ENCODE measurements at places on chromosomes 11 and 22.

DNA sequence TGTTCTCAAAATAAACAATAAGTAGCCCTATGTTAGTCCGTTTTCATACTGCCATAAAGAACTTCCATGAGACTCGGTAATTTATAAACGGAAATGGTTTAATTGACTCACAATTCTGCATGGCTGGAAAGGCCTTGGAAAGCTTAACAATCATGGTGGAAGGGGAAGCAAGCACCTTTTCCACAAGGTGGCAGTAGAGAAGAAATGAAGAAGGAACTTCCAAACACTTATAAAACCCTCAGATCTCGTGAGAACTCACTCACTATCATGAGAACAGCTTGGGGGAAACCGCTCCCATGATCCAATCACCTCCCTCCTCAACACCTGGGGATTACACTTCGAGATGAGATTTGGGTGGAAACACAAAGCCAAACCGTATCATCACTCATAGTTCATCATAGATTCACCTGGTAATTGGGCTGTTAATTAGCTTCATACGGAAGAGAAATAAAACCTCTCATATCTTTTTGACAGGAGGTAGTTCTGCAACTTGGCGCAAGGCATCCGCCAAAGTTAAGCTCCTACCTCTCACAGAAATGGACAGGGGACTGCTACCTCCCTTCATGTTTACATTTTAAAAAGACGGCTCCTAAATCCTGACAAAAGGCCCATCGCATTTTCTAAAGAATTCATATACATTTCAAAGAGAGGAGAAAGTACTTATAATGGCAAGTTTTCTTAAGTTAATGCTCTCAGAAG, 49.0 kb downstream of the MUC15 start:
- no peak for DNase-seq

GRCh38 chr22:37781434-37782059, 26.2 kb upstream of the GCAT start:
- DNase-seq = no peak

- no peak for DNase-seq
These were observed 48.5 kb upstream of the MN1 start for GRCh38 chr22:27850000-27850521.

- DNase-seq = no peak
These were observed 166.1 kb downstream of the C11orf91 start for GRCh38 chr11:33534575-33534974.

GRCh38 chr22:23789121-23789520, 2.4 kb downstream of the SMARCB1 start:
- DNase-seq = no peak

GRCh38 chr22:20139391-20140106, 7.9 kb downstream of the ZDHHC8 start:
- DNase-seq = no peak

DNA sequence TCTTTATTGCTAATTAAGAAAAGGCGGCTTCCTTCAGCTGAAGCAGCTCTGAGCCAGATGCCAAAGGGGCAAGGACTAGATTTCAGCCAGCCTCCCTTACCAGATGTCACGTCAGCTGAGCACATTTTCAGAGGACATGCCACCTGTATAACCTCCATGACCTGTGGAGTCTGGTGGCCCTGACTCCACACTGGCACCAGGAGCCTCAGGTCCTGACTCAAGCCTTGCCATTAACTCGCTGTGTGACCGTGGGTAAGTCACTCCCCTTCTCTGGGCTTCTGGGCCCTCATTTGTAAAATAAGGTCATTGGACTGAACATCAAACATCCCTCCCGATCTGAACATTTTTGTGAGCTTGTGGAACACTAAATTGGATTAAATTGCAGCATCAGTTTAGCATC, 46.0 kb downstream of the FBXO7 start:
- no peak for DNase-seq

GRCh38 chr11:66546368-66546965, at the start of gene ACTN3:
Gene ACTN3 (plus strand): TSS chr11:66546903. CDS start chr11:66546938, 35 bp downstream.
- DNase-seq = no peak

DNA sequence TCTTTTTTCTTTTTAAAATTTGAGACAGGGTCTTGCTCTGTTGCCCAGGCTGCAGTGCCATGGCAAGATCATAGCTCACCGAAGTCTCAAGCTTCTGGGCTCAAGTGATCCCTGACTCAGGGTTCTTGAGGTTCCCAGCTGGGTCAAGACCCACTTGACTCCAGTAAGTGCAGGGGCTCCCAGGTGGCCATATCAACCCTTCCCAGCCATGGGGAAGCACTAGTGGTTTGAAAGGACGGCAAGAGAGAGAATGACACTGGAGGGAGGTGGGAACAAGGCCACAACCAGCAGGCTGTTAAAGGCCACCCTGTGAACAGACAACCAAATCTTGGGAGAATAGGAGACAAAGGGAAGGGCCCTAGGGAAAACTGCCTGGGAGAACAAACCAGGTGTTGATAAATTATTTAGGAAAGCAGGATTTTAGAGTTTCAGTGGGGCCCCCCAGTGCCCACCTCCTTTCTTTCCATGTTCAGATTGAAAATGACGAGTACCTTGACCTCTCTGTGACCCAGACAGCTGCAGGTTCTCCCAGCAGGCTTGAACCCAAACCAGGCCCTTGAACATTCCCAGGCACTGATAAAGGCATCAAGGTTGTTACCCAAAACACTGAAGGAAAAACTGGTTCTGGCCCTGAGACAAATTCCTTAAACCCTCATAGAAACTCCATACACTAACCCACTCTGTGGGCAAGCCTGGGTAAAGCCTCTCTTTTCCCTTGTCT, 28.8 kb downstream of the KLHL22 start:
- no peak for DNase-seq

- DNase-seq = no peak
These were observed 2.8 kb downstream of the ROBO4 start for GRCh38 chr11:124894606-124895430.

DNA sequence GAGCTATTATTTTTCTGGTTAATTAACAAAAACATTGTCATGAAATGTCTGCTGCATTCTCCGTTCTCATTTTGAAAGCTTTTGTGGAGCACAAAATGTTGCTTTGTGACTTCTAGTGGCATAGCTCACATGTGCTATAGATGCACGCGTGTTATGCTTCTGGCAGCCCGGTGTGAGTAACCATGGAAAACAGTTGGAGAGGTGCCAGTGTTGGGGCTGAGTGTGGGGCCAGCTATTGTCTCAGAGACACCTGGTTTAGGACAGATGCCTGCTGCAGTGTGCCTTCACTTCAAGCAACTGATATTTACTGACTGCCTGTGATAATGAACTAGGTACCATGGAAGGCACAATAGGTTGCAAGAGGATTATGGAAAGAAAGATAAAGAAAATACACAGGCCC, 760.6 kb downstream of the NTM start:
- no peak for DNase-seq

DNA sequence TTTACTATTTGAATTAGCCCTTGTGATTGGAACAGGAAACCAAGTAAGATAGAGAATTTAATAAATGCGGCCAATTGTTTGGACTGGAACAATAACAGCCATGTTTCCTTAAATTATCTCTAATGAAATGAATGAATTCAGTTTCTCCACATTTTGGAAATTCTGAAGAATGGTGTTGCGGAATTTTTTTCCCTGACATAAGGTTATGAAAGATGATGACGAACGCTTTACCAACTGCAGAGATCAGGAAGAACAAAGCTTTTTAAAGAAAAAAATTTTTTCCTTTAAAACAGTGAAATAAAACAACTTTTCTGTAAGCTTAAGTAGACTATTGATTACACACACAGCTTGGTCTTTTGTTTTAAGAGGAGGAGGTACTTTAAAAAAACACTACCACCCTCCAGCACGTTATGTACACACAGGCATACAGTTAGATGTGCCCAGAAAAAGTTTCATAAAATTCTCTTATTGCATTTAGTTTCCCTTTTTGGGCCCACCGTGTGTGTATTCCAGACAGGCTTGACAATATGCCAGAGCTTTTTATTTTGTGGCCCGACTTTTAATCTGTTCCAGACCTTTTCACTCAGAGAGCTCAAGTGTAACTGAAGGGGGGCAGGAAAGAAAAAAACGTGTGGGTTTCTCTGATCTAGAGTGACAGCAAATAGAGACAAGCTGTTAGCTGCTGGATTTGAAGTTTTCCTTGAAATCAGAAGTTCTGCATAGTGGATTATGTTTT, 77.3 kb downstream of the YAP1 start:
- no peak for DNase-seq

GRCh38 chr11:106608677-106609076, 409.6 kb downstream of the GUCY1A2 start:
- no peak for DNase-seq

DNA sequence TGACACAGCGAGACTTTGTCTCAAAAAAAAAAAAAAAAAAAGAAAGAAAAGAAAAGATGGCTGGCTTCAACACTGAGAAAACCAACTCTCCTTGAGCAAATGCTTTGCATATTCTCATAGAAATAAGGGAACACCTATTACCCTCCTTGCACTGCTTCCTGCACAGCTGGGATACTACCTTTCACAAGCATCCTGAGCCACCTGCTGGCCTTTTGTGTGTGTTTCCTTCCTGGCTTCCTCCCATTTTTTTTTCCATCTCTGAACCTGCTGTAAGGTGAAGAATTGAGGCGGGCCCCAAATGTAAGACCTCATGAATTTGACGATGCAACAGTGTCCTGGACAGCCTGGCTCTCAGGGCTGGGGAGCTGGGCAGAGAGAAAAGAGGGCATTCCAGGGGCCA, 1.9 kb upstream of the RFPL3 start:
- DNase-seq = peak; percentile 48

DNA sequence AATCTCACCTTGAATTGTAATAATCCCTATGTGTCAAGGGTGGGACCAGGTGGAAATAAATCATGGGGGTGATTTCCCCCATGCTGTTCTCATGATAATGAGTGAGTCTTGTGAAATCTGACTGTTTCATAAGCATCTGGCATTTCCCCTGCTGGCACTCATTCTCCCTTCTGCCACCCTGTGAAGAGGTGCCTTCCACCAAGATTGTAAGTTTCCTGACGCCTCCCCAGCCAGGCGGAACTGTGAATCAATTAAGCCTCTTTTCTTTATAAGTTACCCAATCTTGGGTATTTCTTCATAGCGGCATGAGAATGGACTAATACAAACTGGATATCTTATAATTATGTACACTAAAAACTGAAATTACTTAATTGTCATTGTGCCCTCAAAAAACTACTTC, 189.2 kb upstream of the API5 start:
- DNase-seq = no peak

- no peak for DNase-seq
These were observed 17.7 kb downstream of the NAV2 start for GRCh38 chr11:19730373-19730772.

All from HCT116 (cell line).